Naive B cell (primary cell): ENCODE measurements at places on chromosomes 12 and 14.

GRCh38 chr12:27206801-27207502, 37.1 kb upstream of the STK38L start:
- H3K27ac ChIP-seq = no peak overlapping the region
- H3K36me3 ChIP-seq = no peaks in the 10 kb centered on the region
- H3K4me1 ChIP-seq = no peaks in the 10 kb centered on the region
- H3K4me3 ChIP-seq = no peak overlapping the region
- DNase-seq = no peak

DNA sequence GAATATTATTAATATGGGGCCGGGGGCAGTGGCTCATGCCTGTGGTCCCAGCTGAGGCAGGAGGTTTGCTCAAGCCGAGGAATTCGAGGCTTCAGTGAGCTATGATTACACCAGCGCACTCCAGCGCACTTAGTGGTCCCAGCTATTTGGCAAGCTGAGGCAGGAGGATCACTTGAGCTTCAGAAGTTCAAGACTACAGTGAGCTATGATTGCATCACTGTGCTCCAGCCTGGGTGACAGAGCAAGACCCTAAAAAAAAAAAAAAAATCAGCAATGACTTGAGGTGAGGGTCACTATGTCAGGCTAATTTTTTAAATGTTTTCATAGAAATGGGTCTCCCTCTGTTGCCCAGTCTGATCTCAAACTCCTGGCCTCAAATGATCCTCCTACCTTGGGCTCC, 243.4 kb downstream of the RBM19 start:
- no peaks in the 10 kb centered on the region for H3K4me1 ChIP-seq
- H3K27ac ChIP-seq = no peak overlapping the region
- DNase-seq = no peak
- peaks cover 9% of the 10 kb centered on the region for H3K36me3 ChIP-seq
- H3K4me3 ChIP-seq = no peak overlapping the region

GRCh38 chr12:108381787-108382436, 42.8 kb upstream of the CMKLR1 start:
- no peak overlapping the region for H3K4me3 ChIP-seq
- H3K27me3 ChIP-seq = peaks cover 32% of the 10 kb centered on the region
- DNase-seq = no peak
- H3K27ac ChIP-seq = no peak overlapping the region
- no peaks in the 10 kb centered on the region for H3K4me1 ChIP-seq

GRCh38 chr12:55704824-55705718, 2.6 kb downstream of the ITGA7 start:
- no peaks in the 10 kb centered on the region for H3K36me3 ChIP-seq
- peaks cover 34% of the 10 kb centered on the region for H3K27me3 ChIP-seq
- H3K27ac ChIP-seq = no peak overlapping the region
